Activated gamma-delta T cell treated with anti-CD3 and anti-CD28 coated beads, Interleukin-2, amount 50 U/mL, for 16 hours (primary cell): ENCODE measurements at places on chromosomes 12 and 14.

DNA sequence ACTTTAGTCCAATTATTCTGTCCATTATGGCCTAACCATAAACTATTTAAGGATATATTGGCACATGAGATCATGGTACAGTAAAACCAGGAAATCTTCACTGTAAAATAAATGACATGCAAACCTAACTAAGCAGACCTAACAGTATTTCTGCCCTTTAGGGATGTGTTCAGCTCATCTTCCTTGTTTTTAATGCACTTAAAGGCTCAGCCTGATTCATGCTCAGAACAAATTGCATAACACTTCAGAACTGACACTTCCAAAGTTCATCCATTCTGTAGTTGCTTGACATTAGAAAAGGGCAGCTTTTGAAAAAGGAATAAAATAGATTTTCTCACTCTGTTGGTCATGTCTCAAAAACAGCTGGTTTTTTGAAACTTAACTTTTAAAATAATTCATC lies 708.5 kb downstream of the C12orf50 start:
- no peak for DNase-seq

DNA sequence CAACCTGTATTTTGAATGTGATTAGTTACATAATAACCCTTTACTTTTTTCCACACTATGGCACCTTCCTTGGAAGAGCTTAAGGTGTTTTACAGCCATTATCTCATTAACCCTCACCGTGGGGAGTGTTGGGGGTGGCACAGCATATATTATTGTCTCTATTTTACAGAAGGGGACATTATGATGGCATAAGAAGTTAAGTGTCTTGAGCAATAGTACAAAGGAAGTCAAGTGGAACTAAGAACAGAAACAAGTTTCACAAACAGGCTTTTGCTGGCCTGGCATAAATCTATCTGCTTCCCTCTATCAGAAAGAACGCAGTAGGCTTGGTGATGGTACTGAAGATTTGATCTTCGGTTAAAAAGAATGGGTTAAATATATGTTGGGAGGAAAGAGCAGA lies 169.7 kb upstream of the OTX2 start:
- no peak for DNase-seq

DNA sequence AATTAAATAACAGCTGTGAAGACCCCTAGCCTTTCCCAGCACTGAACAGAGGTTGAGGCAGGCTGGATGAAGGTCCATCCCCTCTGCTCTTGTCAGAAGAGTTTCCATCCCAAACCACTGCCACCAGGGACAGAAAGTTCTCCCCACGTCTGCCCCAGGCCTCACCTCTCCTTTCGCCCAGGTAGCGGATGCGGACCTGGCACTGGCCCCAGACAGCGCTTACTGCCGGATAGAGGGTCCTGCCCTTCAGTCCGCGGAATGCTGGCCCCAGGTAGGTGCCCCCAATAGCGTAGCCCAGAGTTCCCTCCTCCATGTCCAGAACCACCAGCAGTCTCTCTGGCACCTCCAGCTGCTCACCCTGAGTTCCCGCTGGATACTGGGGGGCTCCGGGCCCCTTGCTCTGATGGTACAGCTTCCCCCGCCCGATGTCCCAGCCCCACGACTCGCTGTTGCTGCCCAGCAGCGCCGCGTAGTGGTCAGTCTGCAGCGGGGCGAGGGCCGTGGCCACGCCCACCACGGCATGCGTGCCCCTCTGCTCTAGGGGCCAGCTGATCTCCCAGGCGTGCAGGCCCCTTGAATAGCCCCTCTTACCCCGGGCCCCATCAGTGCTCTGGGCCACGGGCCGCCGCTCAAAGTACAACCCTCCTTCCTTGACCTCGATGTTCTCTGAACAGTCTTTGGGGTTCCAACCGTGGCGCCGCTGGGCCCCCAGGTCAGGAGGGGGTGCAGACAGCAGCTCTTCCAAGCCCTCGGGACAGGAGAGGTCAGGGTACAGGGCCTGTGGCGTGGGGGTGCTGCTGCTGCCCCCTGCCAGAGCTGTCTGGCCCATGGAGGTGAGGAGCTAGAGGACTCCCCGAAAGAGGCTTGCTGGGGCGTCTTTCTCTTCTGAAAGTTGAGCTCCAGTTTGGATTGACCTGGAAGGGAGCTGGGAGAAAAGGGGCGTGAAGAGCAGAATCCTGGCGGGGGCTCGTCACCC lies 742 bp downstream of the SPSB2 start:
- DNase-seq: peak; percentile 71

GRCh38 chr12:72610342-72610741 lies 338.2 kb downstream of the TRHDE start:
- no peak for DNase-seq

DNA sequence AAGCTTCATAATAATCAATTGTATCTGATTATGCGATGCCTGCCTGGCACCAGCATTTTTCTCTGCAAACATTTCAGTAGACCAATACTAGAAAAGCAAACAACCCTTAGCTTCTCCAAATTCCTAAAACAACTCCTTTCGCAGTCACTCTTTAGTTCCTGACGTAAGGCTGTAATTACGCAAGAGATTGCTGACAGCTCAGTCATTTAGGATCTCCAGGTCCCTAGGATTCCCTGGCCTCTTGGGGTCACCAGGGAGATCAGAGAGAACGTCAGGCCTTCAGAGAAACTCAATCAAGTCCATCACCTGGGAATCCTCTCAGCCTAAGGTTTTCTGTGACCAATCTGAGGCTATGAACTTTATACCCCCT lies 390.6 kb downstream of the PAWR start:
- DNase-seq: no peak

GRCh38 chr14:53537422-53538315 lies 384.5 kb upstream of the DDHD1 start:
- no peak for DNase-seq

DNA sequence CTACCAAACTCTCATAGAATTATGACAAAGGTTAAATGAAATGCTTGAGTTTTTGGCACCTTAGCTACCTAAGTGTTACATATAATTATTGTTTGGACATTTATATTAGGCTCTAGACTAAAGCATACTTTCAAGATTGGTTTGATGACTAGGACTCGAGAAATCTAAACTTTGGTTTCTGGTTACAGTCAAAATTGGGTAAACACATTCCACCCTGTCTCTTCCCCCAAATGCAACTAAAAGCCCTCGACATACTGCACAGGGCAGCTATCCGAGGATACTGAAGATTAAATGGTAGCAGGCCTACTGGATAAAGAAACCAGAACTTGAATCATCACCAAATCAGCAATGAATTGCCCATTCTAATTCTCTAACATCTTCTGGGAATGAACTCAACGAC lies 369.1 kb downstream of the PRKD1 start:
- DNase-seq: no peak

GRCh38 chr12:119547001-119547400 lies 46.6 kb upstream of the TMEM233 start:
- no peak for DNase-seq

GRCh38 chr12:88519802-88520435 lies 60.4 kb downstream of the KITLG start:
- DNase-seq: no peak

DNA sequence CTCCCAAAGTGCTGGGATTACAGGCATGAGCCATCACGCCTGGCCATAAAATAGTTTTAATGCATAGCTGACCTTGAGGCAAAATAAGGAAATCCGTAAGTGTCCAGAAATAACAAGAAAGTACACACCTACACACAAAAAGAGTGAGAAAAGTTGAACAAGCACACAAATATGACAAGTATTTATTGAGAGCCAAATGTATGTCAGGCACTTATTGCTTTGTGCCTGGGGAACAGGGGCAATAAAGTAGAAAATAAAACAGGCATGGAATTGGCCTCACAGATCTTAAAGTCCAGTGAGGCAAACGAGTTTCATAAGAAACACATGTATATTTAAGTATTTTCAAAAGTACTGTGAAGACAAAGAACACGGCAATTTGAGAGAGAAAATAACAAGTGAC lies 103.7 kb downstream of the ERGIC2 start:
- no peak for DNase-seq

GRCh38 chr12:27870939-27871338 lies 90.9 kb upstream of the MANSC4 start:
- no peak for DNase-seq

DNA sequence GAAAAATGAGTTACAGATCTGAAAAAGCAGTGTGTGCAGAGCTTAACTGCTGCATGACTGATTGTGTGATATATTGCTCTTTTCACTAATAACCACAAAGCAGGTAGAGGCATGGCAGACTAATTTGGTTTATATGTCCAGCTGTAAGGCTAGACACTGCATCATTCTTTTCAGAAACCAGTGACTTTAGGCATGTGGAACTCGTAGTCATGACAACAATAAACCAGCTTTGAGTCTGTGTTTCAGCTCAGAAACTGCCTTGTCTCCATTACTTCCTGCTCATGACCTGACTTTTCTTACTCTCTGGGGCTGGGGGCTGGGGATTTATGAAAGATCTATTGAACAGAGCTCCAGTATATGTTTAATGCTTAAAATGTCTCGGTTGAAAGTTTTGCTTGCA lies 146.8 kb upstream of the LRIG3 start:
- DNase-seq: no peak

DNA sequence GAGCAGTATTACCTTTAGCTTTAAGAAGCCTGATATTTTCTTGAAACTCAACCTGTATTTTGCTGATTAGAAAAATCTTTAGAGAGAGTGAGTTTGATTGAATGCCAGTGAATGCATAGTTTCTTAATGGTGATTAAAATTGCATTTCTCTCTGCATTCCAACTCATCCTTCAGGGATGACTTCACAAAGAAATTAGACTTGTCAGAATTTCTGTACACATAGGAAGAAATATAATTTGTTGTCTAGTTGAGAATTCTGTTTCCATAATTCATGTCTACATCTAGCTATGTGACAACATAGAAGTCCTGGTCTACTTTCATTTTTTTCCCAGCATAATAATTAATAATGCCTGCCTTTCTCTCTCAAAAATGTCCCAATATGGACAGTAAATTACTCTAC lies 136.6 kb downstream of the OTOGL start:
- DNase-seq: no peak

- no peak for DNase-seq
These were observed 19.2 kb downstream of the PACS2 start for GRCh38 chr14:105333613-105334364.

- DNase-seq: no peak
These were observed 18.9 kb upstream of the TOMM20L start for GRCh38 chr14:58376791-58377190.

GRCh38 chr14:67514203-67514607 lies 18.9 kb upstream of the PLEKHH1 start:
- no peak for DNase-seq

DNA sequence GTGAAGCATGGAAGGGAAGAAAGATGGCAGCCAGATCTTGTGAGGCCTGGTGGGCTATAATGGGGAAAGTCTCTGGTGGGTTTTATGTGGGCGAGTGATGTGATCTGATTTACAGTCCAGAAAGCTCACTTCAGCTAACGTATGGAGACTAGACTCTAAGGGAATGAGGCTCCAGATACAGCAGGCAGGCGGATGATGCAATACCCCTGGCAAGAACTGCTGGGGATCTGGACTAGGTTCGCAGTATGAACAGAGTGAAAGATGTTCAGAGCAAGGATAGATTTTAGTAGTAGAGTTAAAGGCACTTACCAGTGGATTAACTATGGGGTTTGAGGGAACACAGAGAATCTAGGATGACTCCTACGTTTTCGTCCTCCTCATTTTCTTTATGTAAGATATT lies 253.1 kb downstream of the ANO2 start:
- DNase-seq: no peak

DNA sequence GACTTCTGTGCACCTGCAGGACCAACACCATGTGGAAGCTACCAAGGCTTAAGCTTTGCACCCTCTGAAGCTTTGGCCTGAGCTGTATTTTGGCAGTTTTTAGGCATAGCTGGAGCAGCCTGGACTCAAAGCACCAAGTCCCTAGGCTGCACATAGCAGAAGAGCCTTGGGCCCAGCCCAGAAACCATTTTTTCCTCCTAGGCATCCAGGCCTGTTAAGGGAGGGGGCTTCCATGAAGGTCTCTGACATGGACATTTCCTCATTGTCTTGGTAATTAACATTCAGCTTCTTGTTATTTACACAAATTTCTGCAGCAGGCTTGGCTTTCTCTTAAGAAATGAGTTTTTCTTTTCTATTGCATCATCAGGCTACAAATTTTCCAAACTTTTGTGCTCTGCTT lies 475.8 kb upstream of the FLRT2 start:
- no peak for DNase-seq

DNA sequence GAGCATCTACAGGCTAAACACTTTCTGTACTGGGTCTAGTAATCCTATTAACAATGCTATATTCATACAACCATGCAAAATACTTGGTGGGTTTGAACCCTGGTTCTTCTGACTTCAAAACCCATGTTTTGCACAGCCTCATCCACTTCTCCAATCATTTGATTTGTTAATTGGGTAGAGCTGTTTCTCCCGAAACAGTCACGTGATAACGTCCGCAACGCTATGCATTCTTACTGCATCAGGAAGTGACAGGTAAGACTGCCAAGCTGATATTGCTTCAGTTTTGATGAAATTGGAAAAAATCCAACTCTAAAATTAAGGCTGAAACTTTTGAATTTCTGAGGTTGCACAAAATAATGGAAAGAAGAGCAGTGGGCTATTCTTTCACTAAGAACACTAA lies 30.4 kb upstream of the RNU6-7 start:
- DNase-seq: no peak

- no peak for DNase-seq
These were observed 99.0 kb upstream of the EVL start for GRCh38 chr14:99966037-99966835.

GRCh38 chr12:62903151-62903550 lies 31.8 kb downstream of the PPM1H start:
- no peak for DNase-seq

DNA sequence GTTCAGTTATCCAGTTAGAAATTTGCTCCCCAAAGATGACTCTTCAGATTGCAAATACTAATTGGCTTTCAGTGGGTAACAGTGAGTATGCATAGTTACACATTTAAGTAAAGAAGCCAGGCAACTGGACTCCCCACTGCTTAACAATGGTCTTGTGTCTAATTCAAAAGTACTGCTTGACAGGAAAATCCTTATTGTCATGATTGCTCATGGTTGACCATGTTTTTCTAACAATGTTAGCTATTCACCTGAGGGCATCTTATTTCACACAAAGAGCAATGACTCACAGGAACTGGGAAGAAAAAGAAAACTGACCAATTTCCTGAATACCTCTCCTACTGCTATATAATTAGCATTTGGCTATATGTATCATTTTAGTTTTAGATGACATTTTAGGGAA lies 33.7 kb upstream of the ALG10B start:
- DNase-seq: no peak

DNA sequence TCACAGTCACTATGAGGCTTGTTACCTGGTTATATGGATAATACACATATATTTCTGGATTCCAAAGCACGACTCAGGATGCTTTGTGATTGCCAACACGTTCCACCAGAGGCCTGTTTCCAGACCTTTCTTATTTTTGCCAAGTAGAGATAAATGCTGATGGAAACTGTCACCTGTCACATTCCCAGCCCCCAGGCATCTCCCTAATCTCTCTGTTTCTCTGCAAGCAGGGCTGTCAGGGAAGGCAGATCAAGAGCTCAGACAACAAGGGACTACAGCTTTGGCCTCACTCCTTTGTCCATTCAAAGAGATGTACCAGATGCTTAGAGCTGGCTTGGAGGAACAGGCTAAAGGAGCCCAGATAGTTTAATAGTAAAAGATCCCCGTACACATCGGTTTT lies 21.8 kb upstream of the DDHD1 start:
- no peak for DNase-seq

- peak; percentile 63 for DNase-seq
These were observed at the start of gene PACS2 for GRCh38 chr14:105314287-105315200. PACS2 (plus strand) TSS chr14:105314748; CDS start chr14:105314919, 171 bp downstream.

- no peak for DNase-seq
These were observed 7.2 kb upstream of the RBM19 start for GRCh38 chr12:113973109-113973904.
